ENCODE measurements at places on chromosomes 2 and 18. TPM values are rescaled to one million over a fixed set of nuclear protein-coding genes. Genes with fewer than 3 reads are reported as not detected.

Gene SPDYA
- 0.66 TPM for total RNA-seq

Gene TEKT4
- total RNA-seq: not detected

Gene PAIP2B
- under 0.01 TPM for total RNA-seq

Gene PLEK
- not detected for total RNA-seq

Gene CAPG
- 40.5 TPM for total RNA-seq

Gene PLEKHH2
- 1.1 TPM for total RNA-seq

Gene CAPN14
- not detected for total RNA-seq

Gene SH2D6
- not detected for total RNA-seq

Gene IGFBP2
- 35.0 TPM for total RNA-seq

Gene PSMD14
- total RNA-seq: 156 TPM

Gene CHST9
- not detected for total RNA-seq

Data from placental pericyte (primary cell).